GM23338 (cell line): ENCODE measurements at places on chromosomes 13 and 19.
A peak's percentile ranks its signal among the peaks of the same experiment; 100 is the strongest.

GRCh38 chr19:18999016-18999758 is 34.1 kb downstream of the SUGP2 start:
- DNase-seq, result no peak

DNA sequence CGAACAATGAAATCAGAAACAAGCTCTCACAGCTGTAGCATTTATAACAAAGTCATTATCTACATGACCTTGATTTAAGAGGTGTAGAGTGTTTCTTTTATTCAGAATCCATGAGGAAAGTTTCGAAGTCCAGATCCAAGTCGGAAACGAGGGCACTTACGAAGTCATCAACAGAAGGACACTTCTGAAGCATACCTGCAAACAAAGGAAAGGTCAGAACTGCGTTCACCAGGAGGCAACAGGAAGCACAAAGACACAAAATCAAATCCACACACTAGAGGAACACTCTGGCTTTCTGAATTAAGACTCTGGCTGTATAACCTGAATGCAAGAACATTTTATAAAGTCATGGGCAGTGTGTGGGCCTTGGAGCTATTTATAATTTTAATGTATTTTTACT is 158.9 kb downstream of the MIPEP start:
- DNase-seq, result no peak

GRCh38 chr13:28743499-28744083 is 24.8 kb upstream of the SLC46A3 start:
- DNase-seq, result no peak

DNA sequence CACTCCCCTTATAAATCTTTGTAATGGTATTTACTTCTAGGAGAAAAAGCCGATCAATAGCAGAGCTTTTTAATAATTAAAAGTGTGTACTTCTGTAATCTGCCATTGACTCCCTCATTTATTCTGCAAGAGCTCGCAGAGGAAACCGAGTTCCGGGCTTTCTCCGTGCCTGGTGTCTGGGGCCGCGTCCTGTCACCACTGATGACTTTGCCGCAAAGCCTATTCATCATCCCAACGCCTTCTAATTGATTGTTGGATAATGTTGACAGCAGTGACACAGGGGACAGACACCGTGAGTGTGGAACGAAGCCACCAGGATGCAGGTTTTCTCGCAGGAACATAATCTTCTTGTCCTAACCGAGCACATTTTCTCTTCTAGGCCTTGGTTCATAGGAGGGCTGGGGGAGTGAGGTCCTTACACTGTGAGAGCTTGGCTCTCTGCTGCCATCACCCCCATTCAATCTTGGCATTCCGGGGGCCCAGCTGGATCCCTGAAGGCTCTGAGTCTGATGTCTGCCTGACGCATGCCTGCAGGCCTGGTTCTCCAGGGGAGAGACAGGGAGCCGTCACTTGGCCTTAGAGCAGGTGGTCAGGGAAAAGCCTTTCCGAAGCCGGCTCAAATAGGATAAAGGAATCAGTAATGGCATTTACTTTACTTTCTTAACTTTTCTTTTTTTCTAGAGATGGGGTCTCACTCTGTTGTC is 110.3 kb downstream of the KDM4B start:
- no peak for DNase-seq

DNA sequence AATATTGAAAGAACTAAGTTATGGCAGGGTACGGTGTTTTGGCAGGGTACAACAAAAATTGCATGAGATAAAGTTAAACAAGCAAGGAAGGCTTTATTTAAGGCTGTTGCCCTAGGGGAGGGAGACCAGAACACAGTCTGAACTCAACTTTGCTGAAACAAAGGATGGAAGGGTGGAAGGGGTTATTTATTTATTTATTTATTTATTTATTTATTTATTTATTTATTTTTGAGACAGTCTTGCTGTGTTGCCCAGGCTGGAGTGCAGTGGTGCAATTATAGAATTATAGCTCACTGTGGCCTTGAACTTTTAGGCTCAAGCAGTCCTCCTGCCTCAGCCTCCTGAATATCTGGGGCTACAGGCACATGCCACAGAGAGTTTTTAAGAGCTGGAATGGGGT is 75.9 kb downstream of the HS6ST3 start:
- no peak for DNase-seq

GRCh38 chr13:48412881-48413351 is at the start of gene LPAR6:
Gene LPAR6 (minus strand): TSS chr13:48413113. CDS start chr13:48412423, 690 bp downstream.
- DNase-seq, result peak; percentile 35

DNA sequence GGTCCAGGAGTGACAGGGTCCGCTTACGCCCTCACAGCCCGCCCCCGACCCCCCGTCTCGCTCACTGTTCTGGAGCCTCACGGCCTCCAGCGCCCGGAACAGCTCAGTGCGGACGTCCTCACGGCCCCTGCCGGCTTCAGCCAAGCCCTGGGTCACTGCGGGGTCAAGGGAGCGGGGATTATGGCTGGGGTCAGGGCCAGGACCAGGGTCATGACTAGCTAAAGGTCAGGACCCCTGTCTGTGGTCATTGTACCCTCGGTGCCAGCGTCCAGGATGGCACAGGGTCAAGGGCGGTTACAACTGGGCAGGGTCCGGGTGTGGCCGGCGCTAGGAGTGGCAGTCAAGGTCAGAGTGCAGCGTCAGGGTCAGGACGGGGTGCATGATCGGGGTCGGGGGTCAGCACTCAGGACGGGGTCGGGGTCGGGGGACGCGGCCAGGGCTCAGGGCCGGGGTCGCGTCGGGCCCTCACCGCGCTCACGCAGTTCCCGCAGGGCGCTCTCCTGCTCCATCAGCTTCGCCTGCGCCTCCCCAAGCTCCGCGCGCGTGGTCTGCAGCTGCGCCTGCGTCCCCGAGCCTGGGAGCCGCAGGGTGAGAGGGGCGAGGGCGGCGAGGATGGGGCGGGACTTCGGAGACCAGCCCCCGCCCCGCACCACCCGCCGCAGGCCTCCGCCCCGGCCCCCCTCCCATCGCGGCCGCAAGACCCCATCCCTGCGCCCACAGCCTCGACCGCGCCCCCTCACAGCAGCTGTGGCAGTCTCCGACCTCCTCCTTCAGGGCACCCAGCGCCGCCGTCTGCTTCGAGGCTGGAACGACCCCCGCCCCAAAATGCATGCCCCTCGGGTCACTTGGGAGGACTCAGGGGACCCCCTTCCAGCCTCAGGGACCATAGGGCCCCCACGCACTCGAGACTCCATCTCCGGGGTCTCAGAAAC is 1.4 kb downstream of the CLEC4G start:
- peak; percentile 55 for DNase-seq

DNA sequence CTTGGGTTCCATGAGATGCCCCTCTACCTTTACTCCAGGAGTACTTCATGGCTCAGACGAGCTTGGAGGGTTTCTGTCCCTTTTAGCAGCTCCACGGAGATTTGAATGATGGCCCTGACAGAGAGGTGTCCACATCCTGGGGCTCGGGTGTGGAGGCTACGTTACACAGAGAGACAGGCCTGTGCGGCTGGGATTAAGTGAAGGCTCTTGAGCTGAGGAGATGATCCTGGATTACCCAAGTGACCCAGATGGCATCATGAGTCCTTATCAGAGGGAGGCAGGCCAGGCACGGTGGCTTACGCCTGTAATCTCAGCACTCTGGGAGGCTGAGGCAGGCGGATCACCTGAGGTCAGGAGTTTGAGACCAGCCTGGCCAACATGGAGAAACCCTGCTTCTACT is 12.4 kb downstream of the DPP9 start:
- no peak for DNase-seq

DNA sequence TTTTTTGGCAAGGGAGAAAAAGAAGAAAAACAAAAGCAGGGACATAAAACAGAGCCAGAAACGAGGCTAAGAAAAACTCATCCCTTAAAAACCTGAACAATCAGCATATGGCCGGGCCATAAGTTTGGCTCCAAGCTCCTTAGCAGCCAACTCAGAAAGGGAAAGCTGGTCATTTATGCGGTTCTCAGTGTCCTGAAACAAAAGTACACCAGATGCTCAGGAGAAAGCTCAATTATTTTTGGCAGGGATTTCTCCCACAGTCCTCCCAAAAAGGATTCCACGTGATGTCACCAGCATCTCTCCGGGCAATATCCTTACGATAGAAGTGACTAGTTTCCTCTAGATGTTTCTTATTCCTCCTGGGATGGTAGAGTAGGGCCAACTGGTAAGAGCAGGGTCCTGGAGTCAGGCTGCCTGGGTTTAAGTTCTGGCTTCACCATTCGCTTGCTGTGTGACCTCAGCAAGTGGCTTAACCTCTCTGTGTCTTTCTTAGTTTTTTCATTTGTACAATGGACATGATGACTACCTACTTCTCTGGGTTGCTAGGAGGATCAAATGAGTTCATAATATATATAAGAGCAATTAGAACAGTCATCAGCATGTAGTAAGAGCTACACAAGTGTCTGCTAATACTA is 34.0 kb downstream of the PIN1 start:
- no peak for DNase-seq

DNA sequence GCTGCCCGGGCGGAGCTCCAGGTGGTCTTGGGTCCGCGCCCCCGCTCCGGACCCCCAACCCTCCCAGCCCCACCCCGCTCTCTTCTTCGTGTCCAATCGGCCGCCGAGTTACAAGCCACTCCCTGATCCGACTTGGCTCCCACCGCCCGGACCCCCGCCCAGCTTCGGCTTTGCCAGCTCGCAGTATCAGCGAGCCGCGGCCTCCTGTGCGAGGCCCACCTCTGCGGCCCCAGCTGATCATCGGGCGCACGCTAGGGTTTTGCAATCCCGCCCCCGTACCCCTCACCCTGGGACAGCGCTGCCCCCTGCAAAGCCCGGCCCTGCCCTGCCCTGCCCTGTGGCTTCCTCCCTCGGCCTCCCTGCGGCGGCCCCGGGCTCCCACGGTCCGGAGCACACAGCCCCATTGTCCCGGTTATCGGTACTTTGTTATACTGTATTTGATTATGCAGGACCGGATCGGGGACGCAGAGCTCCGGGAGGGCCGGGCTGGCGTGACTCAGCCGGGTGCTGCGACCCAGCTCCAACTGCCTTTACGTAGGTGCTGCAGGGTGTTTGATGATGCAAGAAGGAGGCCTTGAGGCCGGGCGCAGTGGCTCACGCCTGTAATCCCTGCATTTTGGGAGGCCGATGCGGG is 598 bp upstream of the LPAR2 start:
- DNase-seq, result peak; percentile 96

DNA sequence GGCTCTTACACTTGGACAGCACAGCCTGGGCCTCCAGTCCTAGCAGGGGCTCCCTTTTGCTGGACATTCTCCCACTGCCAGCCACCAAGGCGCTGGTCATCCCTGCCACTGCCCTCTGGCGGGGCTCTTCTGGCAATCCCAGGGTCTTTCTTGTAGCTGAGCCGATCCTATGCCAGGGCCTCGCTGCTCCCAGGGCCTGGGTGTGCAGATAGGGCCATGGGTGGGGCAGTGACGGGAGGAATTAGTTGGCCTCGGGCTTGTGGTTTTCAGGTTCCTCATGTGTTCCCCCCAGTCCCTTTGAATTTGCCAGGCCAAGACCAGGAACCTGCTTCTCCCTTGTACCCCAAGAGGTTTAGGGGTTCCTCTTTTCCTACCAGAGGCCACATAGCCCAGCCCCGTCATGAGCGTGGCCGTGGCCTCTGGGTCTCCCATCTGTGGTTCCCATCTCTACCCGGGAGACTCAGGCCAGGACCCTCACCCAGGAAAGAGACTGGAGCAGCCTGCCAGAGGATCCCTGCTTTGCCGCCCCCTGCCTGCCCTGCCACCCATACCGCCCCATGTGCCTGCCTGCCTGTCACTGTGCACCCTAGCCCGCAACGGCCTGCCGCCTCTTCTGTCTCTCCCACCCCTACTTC is 26.2 kb downstream of the TMED1 start:
- no peak for DNase-seq

GRCh38 chr13:110536006-110536693 is 25.4 kb downstream of the RAB20 start:
- DNase-seq, result no peak

DNA sequence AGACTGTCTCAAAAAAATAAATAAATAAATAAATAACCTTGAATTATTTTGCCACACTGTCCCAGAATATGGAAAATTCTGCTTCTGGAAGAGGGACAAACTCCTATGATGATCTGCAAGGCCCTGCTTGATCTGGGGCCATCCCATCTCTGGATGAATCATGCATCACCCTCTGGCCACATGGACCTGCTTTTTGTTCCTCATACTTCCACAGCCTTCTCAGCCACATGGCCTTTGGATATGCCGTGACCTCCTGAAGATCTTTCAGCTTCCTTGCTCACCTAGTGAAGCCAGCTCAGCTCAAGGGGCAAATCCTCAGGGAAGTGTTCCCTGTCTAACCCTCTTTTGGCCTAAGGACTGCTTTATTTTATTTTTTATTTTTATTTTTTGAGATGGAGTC is 10.3 kb downstream of the IER2 start:
- DNase-seq, result no peak

DNA sequence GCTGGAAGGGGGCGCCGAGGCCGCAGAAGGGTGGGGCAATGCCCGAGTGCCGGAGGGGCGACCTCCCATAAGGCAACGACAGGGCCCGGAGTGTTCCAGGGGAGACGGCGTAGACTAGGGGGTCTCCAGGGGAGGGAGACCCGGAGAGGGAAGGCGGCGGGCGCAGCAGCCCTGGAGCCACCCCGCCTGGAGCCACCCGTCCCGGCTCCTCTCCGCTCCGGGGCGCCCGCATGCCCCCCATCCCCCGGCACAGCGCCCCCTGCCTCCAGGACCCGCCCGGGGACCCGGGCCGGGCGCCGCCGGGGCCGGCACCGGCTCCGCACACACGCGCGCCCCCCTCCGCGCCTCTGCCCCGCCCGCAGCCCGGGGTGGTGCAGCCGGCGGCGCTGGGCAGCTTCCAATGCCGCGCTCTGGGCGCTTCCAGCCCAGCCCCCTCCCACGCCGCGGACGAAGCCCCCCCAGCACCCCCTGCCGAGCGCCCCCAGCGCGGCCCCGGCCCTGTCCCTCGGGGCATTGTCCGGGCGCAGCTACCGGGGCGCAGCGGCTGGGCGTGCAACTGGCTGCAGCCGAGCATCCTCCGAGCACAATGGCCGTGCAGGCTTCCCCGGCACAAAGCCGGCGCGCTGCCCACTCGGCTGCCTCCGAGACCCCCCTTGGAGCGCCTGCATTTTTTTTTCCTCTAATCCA is 519 bp downstream of the PTPRS start:
- peak; percentile 61 for DNase-seq

GRCh38 chr19:10871711-10872545 is 575 bp downstream of the CARM1 start:
- peak; percentile 58 for DNase-seq

- no peak for DNase-seq
Observed at GRCh38 chr13:33758113-33758512, 59.8 kb upstream of the RFC3 start.

DNA sequence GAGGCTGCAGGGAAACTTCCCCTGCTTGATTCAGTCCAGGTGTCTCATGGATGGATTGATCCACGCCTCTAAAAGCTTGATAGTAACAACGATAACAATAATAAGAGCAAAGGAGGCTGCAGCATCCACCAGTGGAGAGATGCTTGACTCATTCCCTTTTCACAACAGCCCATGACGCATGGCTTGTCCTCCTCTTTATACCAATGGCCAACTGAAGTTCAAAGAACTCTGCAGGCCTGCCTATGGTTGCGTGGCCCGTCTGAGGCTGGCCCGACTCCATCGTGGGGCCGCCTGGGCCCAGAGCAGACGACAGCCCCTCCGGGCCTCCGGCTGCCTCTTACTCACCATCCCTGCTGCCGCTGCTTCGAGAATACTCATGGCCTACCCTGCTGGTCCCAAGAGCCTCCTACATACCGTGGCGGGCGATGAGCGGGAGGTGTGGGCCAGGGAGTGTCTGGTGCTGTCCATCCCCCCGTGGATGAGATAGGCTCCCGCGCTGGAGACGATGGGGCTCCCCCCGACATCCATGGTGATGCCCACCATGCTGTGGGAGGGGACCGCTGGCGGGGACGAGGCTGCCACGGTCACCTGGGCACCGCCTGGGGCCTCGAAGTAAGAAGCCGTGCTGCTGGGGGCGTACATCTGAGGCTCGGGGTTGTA is 61.8 kb upstream of the RANBP3 start:
- DNase-seq, result no peak

- DNase-seq, result no peak
Observed at GRCh38 chr19:47826800-47827199, 5.1 kb downstream of the CRX start.
